ENCODE measurements at places on chromosomes 7 and 10. TPM values are rescaled to one million over a fixed set of nuclear protein-coding genes. Genes with fewer than 3 reads are reported as not detected.

GRCh38 chr10:119784340-119785067, 58.7 kb downstream of the INPP5F start:
- H3K4me3 ChIP-seq = no peak overlapping the region
- no peaks in the 10 kb centered on the region for H3K36me3 ChIP-seq
- DNase-seq = no peak
- peaks cover 8% of the 10 kb centered on the region for H3K4me1 ChIP-seq
- H3K27ac ChIP-seq = no peak overlapping the region
- H3K27me3 ChIP-seq = no peaks in the 10 kb centered on the region

- H3K27ac ChIP-seq = peak overlapping the region; percentile 93
- no peaks in the 10 kb centered on the region for H3K27me3 ChIP-seq
- H3K4me1 ChIP-seq = peaks cover 60% of the 10 kb centered on the region
Measured at GRCh38 chr10:62048919-62049623, 147.6 kb downstream of the ARID5B start.

The TRIM74 gene
- not detected for total RNA-seq

DNA sequence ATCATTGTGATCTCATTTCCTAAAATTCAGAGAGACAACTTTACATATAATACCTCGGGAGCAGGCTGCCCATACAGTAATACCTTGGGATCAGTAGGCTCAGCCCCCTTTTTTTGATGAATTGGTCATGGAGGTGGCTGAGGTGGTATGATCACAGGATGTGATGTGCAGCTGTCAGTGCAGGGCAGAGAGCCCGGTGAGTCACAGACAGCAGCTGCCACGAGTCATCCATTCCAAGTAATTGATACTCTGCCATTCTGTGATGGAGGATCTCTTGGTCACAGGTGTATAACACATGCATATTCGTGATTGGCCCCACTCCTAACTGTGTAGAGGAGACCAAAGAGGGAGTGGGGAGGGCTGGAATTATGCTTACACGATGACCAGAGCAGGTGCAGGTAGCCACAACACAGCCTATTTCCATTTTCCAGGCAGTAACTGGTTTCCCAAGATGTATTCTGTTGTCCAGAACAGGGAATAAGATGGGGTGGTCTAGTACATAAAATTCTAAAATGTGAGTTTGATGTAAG, 14.1 kb downstream of the NRCAM start:
- H3K27me3 ChIP-seq = no peaks in the 10 kb centered on the region
- no peak overlapping the region for H3K27ac ChIP-seq
- no peak for DNase-seq

The MDH2 gene
- total RNA-seq = 106 TPM

The MAGI2 gene
- total RNA-seq = 12.8 TPM

DNA sequence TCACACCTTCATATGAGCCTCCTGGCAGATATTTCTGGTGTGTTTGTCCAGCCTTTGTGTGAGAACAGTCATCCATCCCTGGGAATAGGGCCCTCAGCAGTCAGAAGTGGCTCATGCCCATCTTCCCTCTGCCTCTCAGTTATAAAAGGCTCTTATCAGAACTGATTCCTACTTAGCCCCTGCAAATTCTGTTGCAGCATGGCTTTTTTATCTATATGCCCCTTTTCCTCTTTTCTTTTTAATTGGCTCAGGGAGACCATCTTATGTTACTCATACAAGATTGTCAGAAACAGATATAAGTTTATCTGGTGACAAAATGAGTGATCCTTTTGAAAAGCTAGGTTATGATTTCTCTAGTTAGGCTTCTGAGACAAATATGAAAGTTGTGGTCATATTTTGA, 194.1 kb downstream of the CREB5 start:
- H3K36me3 ChIP-seq = no peaks in the 10 kb centered on the region
- no peaks in the 10 kb centered on the region for H3K27me3 ChIP-seq
- no peak for DNase-seq

DNA sequence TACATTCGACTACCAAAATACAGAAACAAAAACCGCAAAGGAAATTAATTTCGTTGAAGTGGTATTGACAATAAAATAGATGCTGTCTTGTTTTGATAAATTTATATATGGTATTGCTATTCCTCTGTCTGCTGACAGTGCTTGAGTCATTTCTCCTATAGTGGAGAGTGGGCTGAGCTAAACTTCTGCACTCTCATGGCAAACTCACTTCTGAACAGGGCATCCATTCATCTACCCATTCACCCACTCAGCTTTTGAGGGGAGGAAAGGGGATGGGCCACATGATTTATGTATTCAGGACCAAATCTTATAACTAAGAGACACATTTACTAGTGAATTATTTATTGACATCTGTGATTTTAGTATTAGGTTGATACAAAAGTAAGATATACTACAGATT, 137.6 kb upstream of the PLXNA4 start:
- no peaks in the 10 kb centered on the region for H3K36me3 ChIP-seq
- H3K4me1 ChIP-seq = no peaks in the 10 kb centered on the region
- H3K4me3 ChIP-seq = no peak overlapping the region
- H3K27me3 ChIP-seq = no peaks in the 10 kb centered on the region
- no peak for DNase-seq
- no peak overlapping the region for H3K27ac ChIP-seq

DNA sequence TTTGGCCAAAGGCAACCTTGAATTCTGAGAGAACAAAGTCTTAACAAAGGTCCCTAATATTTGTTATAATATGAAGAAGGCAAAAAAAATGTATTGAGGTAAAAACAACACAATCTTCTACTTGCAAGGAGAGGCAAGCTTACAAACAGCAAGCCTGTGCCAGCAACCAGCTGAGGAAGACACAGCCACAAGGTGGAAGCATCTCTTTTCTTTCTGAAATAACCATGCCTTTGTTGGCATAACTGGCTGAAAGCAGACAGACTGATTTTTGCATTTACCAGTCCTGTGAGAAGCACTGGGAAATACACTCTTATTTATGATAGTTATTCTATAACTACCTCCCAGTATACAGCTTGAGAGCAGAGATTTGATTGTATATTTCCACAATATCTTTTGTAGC, 292.0 kb downstream of the PHTF2 start:
- H3K4me1 ChIP-seq = no peaks in the 10 kb centered on the region
- H3K4me3 ChIP-seq = no peak overlapping the region
- no peak for DNase-seq
- H3K36me3 ChIP-seq = no peaks in the 10 kb centered on the region
- H3K27me3 ChIP-seq = no peaks in the 10 kb centered on the region
- H3K27ac ChIP-seq = no peak overlapping the region

The CALHM1 gene
- not detected for total RNA-seq

The PNLIPRP1 gene
- total RNA-seq = not detected

DNA sequence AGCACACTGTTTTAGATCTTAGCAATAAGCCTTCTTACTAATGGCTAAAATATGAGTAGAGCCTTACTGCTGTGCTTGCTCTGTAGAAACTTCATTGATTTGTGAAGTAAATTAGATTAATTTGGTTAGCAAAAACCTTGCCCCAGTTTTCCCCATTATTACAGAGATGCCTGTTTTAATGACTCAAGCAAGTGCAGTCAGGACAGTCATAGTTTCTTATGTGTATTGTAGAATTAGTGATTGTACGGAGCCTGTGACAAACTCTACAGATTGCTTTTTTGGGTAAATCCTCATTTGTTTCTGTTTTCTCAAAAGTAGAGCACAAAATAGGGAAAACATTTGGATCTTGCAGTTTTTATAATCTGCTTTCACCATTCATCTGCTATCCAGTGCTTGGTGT, 7.0 kb downstream of the TAX1BP1 start:
- H3K36me3 ChIP-seq = peaks cover 35% of the 10 kb centered on the region
- no peak overlapping the region for H3K27ac ChIP-seq
- peaks cover 33% of the 10 kb centered on the region for H3K4me1 ChIP-seq
- no peaks in the 10 kb centered on the region for H3K27me3 ChIP-seq
